Right cardiac atrium (tissue), 5 donors: ENCODE measurements at places on chromosomes 2 and 18.

- no peak for DNase-seq
Observed at GRCh38 chr18:11984091-11984490, 2.8 kb downstream of the IMPA2 start.

DNA sequence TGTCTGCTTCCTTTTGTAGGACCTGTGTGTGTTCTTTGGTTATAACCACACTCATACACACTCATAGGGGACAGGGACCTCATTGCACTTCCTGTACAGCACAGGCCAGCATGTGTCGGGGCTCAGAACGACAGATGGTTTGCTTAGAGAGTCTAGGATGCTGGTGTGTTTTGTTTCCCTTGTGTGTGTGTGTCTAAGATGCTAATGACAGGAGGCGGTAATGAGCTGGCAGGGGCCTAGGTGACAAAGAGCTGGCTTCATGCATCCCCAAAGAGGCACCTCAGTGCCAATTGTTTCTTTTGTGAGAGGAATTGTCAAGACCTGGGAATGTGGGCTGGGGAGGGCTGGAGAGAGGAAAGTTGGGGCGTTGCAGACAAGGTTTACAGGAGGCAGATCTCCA is 66.6 kb downstream of the CELF4 start:
- DNase-seq, result no peak

- no peak for DNase-seq
Observed at GRCh38 chr2:162006337-162006736, 67.7 kb downstream of the DPP4 start.

DNA sequence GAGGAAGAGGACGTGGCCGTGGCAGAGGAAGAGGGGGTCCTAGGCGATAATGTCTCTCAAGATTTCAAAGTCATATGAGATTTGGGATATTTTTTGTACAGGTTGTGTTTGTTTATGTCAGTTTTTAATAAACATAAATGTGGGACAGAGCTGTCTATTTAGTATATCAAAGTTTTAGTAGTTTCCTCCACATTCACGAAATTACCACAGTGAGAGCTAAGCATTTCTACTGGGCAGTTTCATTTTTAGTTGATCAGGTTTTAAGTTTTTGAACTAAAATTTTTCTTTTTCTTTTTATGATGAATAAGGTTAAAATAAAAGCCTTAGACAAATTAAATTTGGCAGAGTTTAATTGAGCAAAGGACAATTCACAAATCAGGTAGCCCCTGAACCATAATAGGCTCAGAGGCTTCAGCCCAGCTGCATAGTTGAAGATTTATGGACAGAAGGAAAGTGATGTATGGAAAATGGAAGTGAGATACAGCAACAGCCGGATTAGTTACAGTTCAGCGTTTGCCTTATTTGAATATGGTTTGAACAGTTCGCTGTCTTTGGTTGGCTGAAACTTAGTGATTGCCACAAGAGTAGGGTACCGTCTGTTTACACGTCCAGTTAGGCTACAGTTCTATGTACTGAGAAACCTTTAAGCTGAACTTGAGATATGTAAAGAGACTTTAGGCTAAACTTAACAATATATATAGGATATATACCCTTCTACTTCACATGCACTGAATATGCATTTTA is 17.1 kb downstream of the SNRPD1 start:
- DNase-seq, result no peak

DNA sequence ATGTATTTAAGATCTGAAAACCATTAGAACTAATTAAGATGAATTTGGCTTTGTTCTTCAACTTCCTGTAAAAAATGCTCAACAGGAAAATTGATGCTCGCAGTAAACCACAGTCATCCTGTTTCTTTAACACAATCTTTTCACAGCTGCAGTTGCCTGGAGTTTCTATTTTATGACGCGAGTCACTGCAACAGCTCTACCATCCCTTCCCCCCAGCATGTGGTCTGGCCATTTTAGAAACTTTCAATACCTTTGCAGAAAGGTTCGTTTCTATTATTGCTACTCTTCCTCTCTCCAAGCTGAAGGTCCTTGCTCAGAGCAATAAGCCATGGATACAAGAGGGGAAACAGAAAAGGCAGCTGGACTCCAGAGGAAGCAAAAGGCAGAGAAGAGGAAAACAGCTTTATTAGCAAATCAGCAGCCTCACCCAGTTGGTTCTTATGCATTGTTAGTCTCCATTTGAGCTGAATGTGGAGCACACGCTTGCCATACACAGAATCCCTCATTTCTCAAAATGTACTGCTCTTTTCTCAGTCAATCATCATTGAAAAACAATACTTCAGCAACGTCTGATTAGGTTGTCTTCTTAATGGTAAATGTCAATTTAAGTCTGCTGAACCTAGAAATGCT is 3.9 kb downstream of the WIPF1 start:
- no peak for DNase-seq
